CD4-positive, alpha-beta T cell (primary cell): ENCODE measurements at places on chromosomes 6 and 20. TPM values are rescaled to one million over a fixed set of nuclear protein-coding genes. Genes with fewer than 3 reads are reported as not detected.

- DNase-seq, result no peak
Observed at GRCh38 chr20:48832405-48832730, 4.6 kb upstream of the PREX1 start.

DNA sequence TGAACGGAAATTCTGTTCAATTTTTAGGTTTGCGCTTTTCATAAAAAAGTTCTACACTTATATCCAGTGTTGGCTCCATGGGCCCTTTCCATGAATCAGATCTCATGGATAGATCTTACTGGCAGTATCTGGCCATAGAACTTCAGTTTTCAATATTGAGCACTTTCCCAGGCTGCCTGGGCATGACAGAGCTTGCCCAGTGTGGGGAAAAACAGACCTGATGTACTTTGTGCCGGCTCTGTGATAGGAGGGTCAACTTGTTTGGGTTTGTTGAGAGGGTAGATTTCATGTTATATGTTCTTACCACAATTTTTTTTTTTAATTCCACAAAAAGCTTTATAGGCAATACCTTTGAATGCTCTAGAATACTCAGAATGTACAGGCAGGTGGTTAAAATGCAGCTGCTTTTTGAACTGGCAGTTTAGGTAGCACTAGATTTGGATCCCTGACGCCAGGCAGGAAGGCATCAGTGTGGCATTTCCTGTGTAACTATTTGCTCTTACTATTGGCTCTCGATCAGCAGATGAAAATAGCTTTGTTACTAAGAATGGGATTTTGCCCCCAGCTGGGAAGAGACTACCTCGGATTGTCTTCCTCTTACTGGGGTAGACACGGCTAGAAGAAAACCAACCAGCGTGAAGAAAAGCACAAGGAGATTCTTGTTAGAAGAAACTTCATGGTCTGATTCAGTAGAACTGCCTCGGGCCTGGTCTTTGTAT, 404.9 kb upstream of the SOX4 start:
- no peak for DNase-seq

GRCh38 chr20:2851086-2851485, 10.5 kb downstream of the VPS16 start:
- no peak for DNase-seq

DNA sequence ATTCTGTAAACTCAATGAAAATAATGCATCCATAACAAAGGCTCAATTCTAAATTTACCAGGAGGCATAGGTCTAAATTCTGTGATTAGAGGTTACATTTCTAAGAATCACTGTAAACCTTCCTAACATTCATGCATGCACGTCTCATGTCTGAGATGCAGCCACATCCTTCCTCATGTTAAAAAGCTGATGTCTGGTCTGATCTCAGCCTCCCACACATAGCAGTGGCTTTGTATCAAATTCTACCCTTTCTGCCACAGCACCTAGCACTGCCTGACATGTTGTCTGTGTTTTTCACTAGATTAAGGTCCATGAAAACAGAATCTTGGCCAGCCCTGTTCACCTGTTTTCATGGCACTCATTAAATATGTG, 171.1 kb downstream of the WDR27 start:
- no peak for DNase-seq

DNA sequence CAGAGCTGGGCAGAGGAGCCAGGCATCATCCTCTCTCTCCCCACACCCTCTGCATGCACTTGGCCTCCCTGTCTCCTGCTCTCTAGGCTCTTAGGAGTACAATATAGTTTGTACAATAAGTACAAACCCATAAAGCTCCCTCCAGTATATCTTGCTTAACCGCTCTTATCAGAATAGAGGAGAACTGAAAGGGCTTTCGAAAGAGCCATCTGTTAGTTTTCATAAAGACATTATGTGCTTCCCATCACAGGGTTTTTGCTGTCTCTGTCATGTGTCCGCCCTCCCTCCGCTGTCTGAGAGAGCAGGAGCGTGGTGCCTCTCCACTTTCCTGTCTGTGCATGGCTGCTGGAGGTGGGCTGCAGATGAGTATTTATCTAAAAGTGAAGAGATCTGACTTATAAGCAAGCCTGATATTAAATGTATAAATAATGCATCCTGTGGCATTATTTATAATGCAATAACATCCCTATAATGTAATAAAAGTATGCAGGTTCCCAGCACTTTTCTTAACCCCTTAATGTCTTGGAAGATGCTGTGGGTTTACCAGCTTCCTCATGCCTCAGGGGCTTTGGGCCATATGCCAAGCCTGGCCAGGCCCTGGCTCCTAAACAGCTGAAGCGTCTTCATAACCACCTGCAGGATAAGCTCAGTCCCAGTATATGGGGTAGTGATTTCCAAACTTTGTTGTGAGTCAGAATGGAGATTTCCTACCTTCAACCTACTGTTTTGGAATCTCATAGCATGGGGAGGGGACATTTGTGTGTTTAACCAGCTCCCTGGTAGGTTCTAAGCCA, 297.1 kb downstream of the DHX35 start:
- DNase-seq, result no peak

DNA sequence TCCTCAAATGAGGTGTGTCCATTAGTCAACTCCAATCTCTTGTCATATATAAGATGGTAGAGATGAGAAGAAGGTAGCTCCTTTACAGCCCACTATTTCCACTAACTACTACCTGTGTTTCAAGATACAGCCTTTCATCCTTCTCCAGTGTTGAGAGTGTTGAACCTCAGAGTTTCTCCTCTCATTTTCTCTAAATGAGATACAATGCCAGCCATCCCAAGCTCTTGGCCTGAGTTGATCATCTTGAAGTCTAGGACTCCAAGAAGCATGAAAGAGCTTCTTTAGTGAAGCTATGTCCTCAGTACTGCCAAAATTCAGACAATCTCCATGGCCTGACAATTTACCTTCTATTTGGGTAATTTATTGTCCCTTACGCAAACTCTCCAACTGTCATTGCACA, 548 bp upstream of the HLA-DRA start:
- no peak for DNase-seq

TRDN gene
- not detected for total RNA-seq

PRRC2A gene
- total RNA-seq, result 206 TPM

DNA sequence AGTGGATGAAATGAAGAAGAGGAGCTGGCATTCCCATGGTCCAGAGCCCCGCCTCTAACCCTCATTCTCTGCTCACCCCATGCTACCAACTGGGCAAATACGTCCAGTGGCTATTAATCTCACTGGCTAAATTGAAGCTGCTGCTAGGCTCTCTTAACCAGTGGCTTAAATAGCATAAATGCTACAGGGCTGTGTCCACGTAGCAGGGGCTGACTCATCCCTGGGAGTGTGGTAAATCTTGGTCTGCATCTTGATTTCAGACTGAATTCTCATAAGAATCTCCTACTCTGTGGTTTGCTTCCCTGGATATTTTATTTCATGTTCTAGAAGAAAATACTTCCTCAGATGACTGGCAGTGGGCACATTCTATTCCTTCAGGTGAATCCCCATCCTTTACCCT, 193.1 kb upstream of the ARG1 start:
- no peak for DNase-seq

DNA sequence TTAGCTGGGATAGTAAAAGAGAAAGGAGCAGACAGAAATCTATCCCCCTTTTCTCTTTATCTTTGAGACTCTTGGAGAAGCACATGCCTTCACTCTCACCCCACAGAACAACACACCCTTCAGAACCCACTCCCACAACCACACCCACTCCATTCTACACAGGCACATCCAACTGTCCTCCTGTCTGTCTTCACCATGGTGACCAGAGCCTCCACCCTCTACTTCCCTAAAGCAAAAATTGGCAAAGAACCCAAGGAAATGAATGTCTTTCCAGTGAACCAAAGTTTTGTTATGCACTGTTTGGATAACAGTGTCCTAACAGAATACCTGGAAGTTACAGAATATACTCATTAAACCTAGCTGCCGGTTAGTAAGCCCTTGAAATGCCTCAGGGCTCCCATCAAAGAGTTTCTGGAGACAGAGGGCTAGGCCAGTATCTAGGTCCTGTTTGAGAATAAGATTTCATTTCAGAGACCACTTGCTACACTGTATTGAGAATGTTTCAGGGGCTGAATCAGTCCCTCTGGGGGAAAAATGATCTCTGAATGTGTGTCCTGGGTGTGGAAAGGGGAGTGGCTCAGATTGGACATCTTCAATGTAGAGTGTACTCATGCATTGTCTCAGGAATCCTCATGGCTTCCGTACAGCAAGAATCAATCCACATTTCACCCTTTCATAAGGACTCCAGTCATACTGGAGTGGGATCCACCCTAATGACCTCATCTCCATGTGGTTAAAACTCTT, 101.1 kb downstream of the LY86 start:
- no peak for DNase-seq

COX4I2 gene
- total RNA-seq, result not detected

- DNase-seq, result no peak
Observed at GRCh38 chr6:70707893-70708292, 40.2 kb downstream of the SMAP1 start.

GRCh38 chr6:158643836-158644230, 710 bp downstream of the DYNLT1 start:
- no peak for DNase-seq

RAD21L1 gene
- total RNA-seq, result 0.58 TPM

GRCh38 chr6:149859368-149859767, 4.8 kb downstream of the LRP11 start:
- DNase-seq, result no peak

PSMB9 gene
- total RNA-seq, result 37.2 TPM

ALDH5A1 gene
- total RNA-seq, result 3.6 TPM

DNA sequence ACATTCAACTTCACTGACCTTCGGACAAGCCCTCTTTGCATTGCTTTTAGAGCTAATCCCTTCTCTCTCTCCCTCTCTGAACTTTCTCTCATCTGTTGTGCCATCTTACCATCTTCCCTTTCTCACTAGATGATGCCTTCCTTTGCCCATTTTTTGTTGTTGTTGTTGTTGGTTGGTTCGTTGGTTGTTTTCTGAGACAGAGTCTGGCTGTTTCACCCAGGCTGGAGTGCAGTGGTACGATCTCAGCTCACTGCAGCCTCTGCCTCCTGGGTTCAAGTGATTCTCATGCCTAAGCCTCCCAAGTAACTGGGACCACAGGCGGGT, 18.8 kb downstream of the MAP3K5 start:
- DNase-seq, result no peak

DNA sequence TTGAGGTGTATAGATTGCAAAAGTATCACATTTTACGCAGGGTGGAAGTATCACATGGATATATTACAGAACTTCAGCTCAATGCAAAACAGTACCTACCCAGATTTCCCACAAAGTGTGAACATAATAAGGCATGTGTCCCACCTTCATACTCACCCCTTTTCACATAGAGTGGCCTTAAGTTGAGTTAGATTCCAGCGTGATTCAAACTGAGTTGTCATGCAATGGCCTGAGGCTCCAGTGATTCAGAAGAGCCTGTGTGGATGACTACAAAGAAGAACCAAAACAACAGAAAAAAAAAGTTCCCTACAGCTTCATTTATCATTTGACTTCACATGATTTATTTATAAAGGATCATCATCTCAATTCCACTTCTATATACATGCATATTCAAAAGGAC, 309.7 kb downstream of the SLC35F1 start:
- DNase-seq, result no peak

- no peak for DNase-seq
Observed at GRCh38 chr6:135008941-135009290, 45.7 kb downstream of the HBS1L start.

TNNC2 gene
- 1.5 TPM for total RNA-seq

- DNase-seq, result peak; percentile 46
Observed at GRCh38 chr20:35954907-35955251, 577 bp upstream of the SCAND1 start.

NNAT gene
- not detected for total RNA-seq
